ENCODE measurements at places on chromosomes 5 and 9.

DNA sequence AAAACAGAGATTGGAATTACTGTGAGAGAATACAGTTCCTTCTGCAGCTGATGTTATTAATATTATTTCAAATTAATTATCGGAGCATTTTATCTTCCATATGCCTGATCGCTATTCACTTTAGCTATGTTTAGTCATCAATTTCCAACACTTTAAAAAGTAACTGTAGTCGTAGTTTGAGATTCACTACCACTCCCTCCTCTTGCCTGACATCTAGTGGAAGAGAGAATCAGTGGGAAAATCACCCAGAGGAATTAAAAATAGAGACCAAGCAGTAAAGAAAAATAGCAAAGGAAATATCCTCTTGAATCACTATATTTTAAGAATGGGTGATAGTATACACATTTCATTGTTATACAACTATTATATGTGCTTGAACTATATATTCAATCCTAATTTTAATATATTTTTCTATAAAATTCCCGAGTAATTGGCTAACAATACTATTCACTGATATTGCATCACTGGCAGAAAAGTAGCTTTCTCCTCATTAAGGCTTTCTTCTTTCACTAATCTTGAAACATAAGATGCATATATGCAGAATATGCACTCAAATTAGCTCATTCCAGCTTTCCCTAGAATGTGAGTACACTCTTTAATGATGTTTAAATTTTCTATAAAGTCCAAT lies 708.7 kb downstream of the CDH9 start:
- DNase-seq: no peak

DNA sequence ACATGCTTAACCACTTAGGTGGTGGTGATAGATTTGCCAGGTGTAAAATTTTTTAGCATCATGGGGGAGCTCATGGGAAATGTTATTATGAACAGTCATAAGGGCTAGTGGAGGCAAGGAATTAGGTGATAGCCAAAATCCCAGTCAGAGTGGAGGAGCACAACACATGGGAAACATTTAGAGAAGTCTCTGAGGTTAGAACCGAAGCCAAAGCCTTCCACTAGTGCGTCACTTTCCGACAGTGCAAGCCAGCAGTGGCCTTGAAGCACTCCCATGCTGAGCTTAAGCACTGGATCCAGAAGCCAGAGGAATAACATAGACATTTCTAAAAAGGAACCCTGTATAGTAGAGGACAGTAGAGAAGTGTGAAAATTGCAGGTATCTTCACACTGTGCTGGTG lies 101.5 kb upstream of the SNX2 start:
- no peak for DNase-seq

GRCh38 chr9:4298255-4299004 lies 1.4 kb downstream of the GLIS3 start:
- DNase-seq: no peak

- DNase-seq: no peak
These were observed 22.1 kb downstream of the LMX1B start for GRCh38 chr9:126635661-126636439.

GRCh38 chr5:10489810-10490426 lies 48.2 kb downstream of the ROPN1L start:
- DNase-seq: no peak

GRCh38 chr9:124074746-124075145 lies 63.2 kb downstream of the LHX2 start:
- no peak for DNase-seq

- DNase-seq: no peak
These were observed 350.3 kb downstream of the MAT2B start for GRCh38 chr5:163855754-163856153.

DNA sequence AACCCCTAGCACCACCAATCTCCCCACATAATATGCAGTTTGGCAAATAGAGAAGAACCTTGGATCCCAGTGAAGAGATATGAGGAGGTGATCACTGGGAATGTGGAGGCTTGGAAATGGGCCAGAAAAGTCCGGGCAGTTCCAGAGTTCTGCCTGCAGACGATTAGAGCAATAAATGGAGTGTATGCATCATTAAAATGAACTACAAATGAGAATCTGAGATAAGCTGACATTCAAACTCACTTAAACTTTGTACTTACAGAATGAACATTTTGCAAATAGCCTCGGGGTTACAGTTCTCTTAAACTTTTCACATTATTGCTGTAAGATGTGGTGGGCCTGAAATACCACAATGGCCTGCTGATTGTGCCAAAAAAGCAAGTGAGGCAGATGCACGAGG lies 23.0 kb upstream of the LHFPL2 start:
- DNase-seq: no peak

DNA sequence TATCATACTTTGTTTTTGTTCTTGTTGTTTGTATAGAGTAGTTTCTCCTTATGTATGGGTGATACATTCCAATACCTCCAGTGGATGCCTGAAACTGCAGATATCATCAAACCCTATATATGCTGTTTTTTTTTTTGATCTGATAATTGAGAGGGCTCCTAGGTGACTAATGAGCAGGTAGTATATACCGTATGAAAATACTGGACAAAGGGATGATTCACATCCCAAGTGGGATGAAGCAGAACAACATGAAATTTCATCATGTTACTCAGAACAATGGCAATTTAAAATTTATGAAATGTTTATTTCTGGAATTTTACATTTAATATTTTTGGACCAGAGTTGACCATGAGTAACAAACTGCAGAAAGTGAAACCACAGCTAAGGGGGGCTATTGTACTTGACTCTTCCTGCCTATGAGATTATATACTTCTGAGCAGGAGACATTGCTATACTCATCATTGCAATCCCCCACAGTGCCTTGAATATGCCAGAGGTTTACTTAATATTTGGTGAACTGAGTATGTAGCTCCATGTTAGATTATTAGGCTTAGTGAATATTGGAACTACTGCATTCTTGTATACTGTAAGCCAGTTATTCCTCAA lies 258.7 kb upstream of the FBXL7 start:
- no peak for DNase-seq

GRCh38 chr9:101904845-101905244 lies 166.4 kb upstream of the GRIN3A start:
- DNase-seq: no peak

DNA sequence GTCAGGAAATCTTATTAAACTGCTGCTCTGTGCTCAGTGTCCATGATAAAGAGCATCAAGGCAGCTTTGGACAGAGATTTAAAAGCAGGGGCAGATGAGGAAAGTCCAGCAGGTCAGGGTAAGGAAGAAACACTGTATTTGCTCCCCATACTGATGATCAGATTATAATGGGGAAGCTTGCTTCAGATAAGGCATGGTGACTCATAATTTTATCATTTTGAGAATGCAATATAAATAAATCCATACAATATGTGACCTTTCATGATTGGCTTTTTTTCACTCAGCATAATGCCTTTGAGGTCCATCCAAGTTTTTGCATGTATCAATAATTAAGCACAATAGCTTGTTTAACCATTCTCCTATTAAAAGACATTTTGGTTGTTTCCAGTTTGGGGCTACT lies 48.1 kb upstream of the LHFPL2 start:
- no peak for DNase-seq

- no peak for DNase-seq
These were observed 149.0 kb downstream of the PDE4D start for GRCh38 chr5:59744531-59744992.

DNA sequence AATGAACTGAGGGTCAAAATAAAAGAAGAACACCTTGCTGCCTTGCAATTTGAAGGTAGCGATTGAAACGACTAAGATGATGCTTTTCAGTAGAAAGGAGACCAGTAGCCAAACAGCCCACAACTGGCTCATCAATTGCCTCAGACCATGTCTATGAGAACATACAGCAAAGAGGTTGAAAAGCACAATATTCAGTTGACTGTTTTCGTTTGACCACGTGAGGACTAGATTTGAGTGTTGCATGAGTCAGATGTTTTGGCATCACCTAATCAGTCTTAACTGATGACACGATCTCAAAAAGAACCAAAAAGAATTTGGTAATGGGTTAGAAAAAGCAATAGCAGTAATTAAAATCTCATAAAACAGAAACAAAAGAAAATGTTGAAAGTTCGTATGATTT lies 82.7 kb upstream of the IL7R start:
- no peak for DNase-seq

GRCh38 chr5:965604-966344 lies 42.8 kb upstream of the NKD2 start:
- no peak for DNase-seq
